AG09309 (cell line): ENCODE measurements at places on chromosomes 4 and X.

- DNase-seq = no peak
These were observed 93.8 kb downstream of the TBL1X start for GRCh38 chrX:9558615-9559014.

- DNase-seq = no peak
These were observed 148.2 kb downstream of the COMMD8 start for GRCh38 chr4:47315346-47315745.

DNA sequence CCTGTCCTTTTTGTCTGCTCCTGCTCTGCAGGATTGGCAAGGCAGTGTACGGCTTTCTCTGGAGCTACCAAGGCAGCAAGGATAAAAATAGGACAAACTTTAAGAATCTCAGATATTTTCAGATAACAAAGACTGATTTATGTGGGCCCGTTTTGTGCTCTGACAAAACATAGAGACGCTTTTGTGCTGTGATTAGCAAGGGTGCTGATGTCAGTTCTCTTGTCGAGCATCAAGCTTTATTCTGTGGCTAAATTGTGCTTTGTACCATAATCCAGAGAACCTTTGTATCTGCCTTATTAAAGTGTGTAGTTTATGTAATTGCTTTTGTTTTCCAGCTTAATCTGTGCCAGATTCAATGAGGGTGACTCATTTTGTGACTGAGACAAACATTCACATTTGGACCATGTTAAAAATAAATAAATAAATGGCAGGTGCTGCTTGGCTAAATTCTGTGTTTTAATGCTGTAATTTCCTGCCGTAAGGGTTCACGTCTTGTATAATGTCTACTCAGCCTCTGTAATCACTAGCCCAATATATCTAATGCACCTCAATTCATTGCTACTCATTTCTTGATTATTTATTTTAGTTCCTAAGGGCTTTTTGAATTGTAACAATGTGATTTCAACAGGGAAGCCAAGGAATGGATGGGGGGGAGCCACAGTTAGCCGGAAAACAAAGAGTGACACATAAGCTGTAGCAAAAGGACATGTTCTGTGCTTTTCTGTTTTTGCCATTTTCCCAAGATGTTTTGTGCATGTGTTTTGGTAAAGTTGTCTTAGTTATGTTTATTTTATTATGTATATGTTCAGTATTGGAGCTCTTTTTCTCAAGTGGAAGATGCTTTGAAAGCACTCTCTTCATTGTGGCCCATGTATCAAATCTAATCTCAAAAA lies 75.1 kb downstream of the GAB1 start:
- no peak for DNase-seq

- no peak for DNase-seq
These were observed 31.2 kb upstream of the TMEM184C start for GRCh38 chr4:147586032-147586431.
